ENCODE measurements at places on chromosomes 5 and 9. TPM values are rescaled to one million over a fixed set of nuclear protein-coding genes. Genes with fewer than 3 reads are reported as not detected.

GRCh38 chr9:130498298-130498917 is 53.6 kb downstream of the ASS1 start:
- H3K27ac ChIP-seq, result no peak overlapping the region
- H3K36me3 ChIP-seq, result no peaks in the 10 kb centered on the region
- H3K4me3 ChIP-seq, result no peak overlapping the region
- H3K27me3 ChIP-seq, result no peaks in the 10 kb centered on the region

- H3K27me3 ChIP-seq, result no peaks in the 10 kb centered on the region
- DNase-seq, result no peak
- H3K4me3 ChIP-seq, result no peak overlapping the region
- no peak overlapping the region for H3K27ac ChIP-seq
These were observed 43.0 kb downstream of the SEMA5A start for GRCh38 chr5:9502864-9503263.

GRCh38 chr5:83493644-83494043 is 22.1 kb downstream of the VCAN start:
- DNase-seq, result no peak
- H3K36me3 ChIP-seq, result no peaks in the 10 kb centered on the region
- no peaks in the 10 kb centered on the region for H3K27me3 ChIP-seq

DNA sequence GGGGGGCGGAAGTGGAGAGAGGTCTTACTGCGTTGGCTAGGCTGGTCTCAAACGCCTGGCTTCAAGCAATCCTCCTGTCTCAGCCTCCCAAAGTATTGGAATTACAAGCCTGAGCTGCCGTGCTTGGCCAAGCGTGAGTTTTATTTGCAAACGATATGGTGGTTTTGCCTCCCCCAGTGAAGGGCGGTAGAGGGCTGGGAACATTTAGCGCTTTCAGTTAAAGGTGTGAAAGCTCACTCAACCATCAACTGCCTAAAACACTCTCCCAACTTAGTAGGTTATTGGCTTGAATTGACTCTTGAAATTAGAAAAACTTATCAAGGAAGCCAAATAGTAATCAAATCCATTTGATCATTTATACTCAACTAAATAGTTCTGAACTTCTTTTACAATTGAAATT is 156.3 kb downstream of the ESM1 start:
- H3K4me3 ChIP-seq, result no peak overlapping the region
- peaks cover 3% of the 10 kb centered on the region for H3K4me1 ChIP-seq
- no peaks in the 10 kb centered on the region for H3K36me3 ChIP-seq
- peaks cover 38% of the 10 kb centered on the region for H3K27me3 ChIP-seq

GRCh38 chr5:14628346-14628745 is 36.2 kb upstream of the OTULIN start:
- no peak overlapping the region for H3K27ac ChIP-seq
- H3K36me3 ChIP-seq, result no peaks in the 10 kb centered on the region
- H3K4me3 ChIP-seq, result no peak overlapping the region
- no peaks in the 10 kb centered on the region for H3K4me1 ChIP-seq

HMCN2 gene
- total RNA-seq, result not detected
